ENCODE measurements at places on chromosomes 2 and 18.

GRCh38 chr2:230823264-230823964 lies 41.3 kb upstream of the ITM2C start:
- no peak for DNase-seq

GRCh38 chr2:241132538-241133435 lies 16.5 kb downstream of the PASK start:
- no peak for DNase-seq

GRCh38 chr2:196288006-196288538 lies 116.7 kb upstream of the STK17B start:
- no peak for DNase-seq

DNA sequence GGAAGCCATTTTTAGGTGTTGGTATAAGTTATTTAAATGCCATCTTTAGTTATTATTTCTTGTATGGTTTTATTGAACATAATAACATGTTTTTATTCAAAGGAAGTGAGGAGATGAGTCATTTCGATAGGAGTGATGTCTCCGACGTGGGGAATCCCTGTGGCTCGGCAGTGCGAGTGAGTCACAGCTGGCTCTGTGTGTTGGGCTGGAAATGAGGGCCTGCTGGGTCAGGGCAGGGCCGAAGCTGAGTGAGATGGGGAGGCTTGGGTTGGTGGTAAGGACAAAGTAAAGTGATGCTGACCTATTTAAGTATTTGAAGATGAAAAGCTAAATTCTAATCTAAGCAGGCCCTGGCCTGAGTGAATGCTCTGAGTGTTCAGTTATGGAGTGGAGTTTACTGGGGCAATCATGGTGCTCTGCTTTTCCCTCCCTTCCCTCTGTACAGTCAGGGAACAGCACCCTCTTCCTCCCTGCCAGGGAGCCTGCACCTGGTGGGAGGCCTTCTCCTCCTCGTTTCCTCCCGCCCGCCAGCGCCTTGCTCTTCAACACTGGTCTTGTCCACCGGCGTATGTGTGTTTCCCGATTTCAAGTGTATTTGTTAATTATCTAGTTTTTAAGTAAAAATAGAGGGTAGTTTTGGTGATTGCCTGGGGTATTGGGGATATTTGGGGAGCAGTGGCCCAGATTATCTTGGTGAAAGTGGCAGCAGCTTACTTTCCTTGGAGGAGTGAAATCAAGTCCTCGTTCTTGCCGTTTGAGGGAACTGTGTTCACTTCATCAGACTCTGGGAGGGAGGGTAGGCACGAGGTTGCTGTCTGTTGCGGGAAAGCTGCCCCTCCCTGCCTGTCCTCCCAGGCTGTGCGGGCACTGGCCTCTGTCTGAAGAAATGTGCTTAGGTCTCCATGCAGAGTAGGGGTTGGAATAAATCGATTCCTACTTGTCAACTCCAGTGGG lies 157.0 kb downstream of the LDLRAD4 start:
- peak; percentile 85 for DNase-seq

DNA sequence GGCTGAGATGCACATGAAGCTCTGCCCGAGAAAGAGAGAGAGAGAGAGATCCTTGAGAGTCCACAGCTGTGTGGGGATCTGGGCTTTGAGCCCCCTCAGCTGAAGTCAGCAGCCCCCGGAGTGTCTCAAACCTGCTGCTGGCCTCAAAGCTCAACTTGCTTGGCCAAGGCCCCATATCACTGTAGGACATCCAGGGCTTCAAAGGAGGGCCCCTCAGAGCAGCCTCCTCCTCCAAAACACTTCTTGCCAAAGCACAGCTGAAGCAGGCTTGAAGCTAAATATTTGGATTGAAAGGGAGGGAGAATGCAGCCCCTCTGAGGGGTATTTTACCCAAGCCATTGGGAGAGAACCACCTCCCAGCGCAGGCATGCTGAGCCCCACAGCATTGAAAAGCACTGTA lies 357.6 kb downstream of the OSR1 start:
- no peak for DNase-seq

DNA sequence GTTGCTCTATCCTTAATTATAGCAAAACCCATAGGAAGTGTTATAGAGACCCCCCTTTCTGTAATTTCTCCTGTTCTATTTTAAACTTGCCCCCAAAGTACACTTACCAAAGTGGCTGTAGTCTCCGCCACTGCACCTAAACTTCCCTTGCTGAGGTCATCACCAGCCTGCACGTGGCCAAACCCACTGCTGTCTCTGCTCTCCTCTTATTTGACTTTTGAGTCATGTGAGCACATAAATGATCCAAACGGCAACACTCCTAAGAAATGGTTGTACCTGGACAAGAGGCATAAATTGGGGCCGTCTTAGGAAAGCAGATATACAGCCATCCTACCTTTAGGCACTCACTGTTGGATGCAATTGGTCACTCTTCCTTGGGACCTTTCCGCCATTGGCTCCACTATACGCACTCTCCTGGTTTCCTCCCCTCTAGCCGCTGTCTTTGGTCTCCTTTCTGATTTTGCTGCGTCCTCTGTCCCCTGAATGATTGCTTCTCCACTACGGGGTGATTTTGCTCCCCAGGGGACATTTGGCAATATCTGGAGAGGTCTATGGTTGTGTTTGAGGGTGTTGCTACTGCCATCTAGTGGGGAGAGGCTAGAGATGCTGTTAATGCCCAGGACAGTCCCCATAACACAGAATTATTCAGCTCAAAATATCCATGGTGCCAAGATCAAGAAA lies 19.2 kb upstream of the IL36G start:
- peak; percentile 60 for DNase-seq

DNA sequence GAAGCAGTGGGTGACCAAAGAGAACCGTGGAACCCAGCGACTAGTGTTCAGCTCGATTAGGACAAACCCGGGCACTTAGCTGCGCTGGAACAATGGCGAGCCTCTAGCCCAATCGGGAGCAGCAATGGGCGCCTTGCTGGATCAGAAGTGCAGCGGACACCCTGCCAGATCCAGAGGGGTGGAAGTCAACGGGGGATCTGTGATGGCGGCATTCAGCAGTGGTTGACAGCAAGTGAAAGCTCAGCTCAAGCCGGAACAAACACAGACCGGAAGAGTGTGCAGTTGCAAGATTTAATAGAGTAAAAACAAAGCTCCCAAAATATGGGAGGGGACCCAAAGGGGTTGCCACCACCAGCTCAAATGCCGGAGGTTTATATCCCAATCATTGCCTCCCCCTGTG lies 478.7 kb upstream of the REG3G start:
- DNase-seq: no peak

DNA sequence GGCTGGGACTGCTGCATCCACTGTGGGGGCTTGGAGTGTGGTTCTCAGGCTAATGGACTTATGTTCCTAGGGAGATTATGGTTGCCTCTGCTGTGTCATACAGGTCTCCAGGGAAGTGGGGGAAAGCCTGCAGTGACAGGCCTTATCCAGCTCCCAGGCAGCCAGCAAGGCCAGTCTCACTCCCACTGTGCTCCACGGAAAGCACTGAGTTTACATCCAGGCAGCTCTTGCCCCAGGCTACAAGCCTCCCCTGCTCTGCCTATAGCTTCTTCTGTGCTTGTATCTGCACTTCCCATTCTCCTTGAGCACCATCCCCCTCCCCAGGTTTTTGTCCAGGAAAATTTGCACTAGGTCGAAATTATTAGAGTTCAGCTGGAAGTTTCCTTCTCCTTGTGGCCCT lies 231.9 kb downstream of the ZRANB3 start:
- no peak for DNase-seq

DNA sequence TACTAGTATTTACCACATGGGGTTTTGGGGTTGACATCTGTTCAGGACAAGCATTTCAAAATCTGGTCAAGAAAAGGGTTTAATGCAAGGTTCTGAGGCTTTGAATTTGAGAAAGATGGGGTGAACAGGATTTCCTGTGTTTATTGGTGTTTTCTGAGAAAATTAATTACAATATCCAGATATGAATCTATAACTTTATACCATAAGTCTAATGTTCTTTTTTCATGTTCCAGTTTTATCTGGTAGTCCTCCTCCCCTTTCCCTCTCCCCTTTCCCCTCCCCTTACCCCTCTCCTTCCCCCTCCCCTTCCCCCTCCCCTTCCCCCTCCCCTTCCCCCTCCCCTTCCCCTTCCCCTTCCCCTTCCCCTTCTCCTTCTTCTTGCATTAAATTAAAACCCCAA lies 1518.2 kb upstream of the TMEFF2 start:
- no peak for DNase-seq

- peak; percentile 76 for DNase-seq
Measured at GRCh38 chr2:100984892-100985307, 17.2 kb upstream of the RPL31 start.

DNA sequence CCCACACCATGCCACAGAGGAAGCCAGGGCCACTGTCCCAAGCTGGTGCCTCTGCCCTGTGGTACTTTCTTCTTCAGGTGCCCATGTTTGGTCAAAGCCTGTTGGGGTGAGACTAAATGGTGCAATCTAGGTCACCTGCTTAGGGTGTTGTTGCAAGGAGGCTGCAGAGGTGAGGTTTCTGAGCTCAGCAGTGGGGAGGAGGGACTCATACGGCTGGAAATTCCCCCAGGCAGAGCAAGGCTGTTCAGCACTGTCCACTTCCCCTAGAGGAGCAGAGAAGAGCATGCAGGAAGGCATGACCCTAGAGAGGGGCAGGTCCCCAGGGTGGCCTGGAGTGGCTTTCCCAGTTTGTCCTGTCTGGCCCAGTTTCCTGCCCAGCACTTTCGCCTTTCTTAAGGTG lies 211.0 kb downstream of the HAUS1 start:
- DNase-seq: no peak

GRCh38 chr18:60235164-60235563 lies 137.4 kb downstream of the MC4R start:
- no peak for DNase-seq

- no peak for DNase-seq
Measured at GRCh38 chr2:207630491-207630890, 5.3 kb upstream of the METTL21A start.

DNA sequence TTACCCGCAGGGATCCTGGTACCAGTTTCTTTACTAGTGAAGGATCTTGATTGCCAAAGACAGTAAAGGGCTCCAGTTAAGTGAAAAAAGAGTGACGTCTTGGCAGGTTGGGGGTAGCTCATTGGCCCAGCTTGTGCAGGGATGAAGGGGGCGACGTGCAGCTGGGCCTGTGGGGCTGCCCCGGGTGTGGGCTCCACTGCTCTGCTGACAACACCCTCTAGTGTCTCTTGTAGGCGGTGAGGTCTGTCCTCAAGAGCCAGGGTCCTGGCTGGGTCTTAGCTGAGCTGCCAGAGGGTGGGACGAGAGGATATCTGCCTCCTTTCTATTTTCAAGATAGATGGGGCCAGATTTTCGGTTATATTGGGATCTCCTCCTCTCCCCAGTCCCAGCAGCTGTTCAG lies 6.1 kb downstream of the ARHGEF4 start:
- DNase-seq: no peak
